ENCODE measurements at places on chromosomes 2 and 18.

- DNase-seq: no peak
These were observed 110.1 kb downstream of the PID1 start for GRCh38 chr2:229160984-229161383.

GRCh38 chr2:167424803-167425755, 536.8 kb downstream of the XIRP2 start:
- no peak for DNase-seq

- peak; percentile 99 for DNase-seq
These were observed 97.9 kb upstream of the SERTAD2 start for GRCh38 chr2:64751286-64752260.

DNA sequence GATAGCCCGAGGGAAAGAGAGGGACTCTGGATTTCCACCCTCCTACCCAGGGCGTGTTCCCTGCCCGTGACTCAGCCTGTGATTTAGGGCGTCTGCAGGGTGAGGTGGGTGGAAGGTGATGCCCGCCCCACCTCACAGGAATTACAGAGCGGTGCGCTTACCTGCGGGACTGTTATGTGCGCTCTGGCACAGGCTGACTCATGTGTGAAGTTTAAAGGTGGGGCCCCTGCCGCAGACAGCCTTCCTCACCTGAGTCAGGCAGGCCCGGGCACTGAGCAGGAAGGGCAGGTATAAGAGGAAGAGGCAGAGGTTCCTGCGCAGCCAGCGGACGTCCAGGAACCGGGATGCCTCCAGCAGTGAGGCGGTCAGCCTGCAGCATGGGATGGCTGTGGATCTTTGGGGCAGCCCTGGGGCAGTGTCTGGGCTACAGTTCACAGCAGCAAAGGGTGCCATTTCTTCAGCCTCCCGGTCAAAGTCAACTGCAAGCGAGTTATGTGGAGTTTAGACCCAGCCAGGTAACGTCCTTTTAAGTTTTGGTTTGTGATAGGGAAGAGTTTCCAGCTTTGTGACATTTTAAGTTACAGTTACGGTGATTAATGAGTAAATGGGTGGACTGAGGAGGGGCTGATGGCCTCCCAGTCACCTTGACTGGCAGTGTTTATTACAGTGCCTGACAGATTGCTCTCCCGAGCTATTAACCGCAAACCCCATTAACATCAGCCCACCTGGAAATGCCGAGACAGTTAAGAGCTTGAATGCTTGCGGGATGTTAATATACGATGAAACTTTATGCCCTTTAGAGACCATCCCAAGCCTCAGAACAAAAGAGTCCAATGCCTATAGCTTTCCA, 141.6 kb upstream of the TTC39C start:
- no peak for DNase-seq

DNA sequence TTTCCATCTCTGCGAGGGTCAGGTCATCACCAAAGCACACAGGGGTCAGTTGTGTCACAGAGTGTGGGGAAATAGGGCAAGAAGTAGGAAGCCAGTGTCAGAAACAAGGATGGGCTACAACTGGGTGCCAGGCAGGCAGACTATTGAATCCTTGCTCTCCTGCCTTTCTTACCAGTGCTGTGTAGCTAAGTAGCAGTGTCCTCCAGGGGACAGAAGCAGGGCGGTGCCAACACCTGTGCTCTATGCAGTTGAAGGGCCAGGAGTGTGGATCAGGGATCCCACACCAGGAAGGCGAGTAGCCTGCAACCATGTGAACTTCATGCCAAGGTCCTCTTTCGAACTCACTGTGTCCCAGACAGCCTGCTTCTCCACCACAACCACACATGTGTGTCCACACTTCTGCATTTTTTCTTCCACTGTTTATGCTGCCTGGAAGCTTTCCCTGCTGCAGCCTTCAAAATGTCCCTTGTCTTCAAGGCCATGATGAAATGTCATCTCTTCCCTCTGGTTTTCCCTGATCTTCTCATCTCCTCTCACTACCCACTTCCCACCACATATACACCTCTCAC, 25.4 kb upstream of the REG3G start:
- DNase-seq: no peak

- DNase-seq: no peak
These were observed 94.8 kb downstream of the SH3BP4 start for GRCh38 chr2:235046589-235046988.

GRCh38 chr2:165634855-165635254, 159.2 kb downstream of the GALNT3 start:
- DNase-seq: no peak

- DNase-seq: no peak
These were observed 164.3 kb downstream of the MTCL1 start for GRCh38 chr18:8869696-8870095.

DNA sequence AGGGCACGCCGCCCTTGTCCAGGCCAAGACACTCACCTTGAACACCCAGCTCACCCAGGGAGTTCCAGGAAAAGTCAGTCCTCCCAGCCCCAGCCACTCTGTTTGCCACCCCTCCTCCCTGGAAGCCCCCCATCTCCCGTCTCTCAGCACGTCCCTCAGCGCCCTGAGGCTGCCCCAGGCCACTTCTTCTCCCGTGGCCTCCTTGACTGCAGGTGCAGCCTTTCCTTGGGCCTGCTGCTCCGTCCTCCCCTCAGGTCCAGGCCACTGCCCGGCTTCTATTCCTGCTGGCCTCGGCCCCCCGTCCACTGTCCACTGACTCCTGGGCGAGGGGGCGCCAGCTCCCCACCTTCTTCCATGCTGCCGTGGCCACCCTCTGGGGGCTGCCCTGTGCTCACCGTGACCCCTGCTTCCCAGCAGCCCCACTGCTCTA, 239.1 kb downstream of the HDAC4 start:
- no peak for DNase-seq

GRCh38 chr18:21662581-21662980, 42.0 kb downstream of the ABHD3 start:
- no peak for DNase-seq

- no peak for DNase-seq
These were observed 16.1 kb downstream of the MBOAT2 start for GRCh38 chr2:8987410-8987809.

- DNase-seq: no peak
These were observed 153.6 kb upstream of the ZNF804A start for GRCh38 chr2:184444623-184445223.

DNA sequence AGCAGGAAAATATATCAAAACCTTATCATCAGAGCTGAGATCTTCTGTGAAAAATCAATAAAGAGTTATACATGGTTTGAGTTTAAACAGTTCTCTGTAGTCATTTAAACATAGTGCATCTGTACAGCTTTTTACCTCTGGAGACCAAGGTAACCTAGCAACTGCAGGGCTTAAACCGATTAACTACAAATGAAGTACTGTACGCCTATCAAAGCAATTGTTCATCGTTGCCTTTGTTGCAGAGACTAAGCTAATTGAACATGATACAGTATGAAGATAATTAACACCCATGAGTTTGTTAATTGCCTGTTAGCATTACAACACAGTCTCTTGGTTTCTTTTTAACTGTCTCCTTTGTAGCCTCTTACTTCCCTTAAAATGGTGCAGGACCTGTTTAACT, 147.9 kb downstream of the LNPK start:
- DNase-seq: no peak

GRCh38 chr18:44051026-44051425, 629.7 kb upstream of the SETBP1 start:
- DNase-seq: no peak

- DNase-seq: no peak
These were observed 6.7 kb downstream of the CHMP3 start for GRCh38 chr2:86556508-86556907.

DNA sequence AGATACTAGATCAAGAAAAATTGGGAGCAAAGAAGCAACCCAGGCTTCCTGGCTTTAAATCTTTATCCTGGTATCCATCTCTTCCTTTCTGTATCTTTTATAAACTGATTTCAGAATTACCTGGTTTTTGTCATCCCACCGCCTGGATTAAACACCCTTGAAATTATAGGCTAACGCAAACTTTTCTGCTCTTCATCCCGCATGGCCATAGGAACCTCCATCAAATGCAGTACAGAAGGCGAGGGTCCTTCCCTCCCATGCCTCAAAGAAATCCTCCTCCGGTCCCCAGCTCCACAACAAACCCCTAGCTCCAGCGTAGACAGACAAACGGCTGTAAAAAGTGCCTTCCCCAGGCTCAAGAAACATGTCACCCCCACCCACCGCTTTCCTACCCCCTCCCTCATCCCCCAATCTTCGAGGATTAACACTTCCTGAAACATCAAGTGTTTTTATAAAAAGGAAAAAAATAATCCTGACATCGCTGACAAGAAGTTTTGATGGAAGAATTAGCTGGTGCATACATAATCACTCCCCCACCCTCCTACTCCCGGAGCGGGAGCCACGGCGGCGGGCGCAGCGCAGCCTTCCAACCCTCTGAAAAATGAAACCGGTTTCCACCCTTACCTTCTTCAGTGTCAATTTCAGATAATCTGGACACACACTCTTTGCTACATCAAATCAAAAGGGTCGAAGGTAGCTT, 7.6 kb downstream of the DLX1 start:
- no peak for DNase-seq
